T-cell (primary cell): ENCODE measurements at places on chromosomes 5 and 9.

GRCh38 chr5:107232788-107233187, 437.9 kb downstream of the EFNA5 start:
- no peak for DNase-seq

- DNase-seq, result no peak
Measured at GRCh38 chr5:135244620-135245021, 154.4 kb downstream of the MACROH2A1 start.

GRCh38 chr5:89851911-89852310, 557.6 kb downstream of the CETN3 start:
- DNase-seq, result no peak

- no peak for DNase-seq
Measured at GRCh38 chr5:178668579-178668978, 41.7 kb upstream of the CLK4 start.

GRCh38 chr9:136075134-136075841, 19.8 kb downstream of the NACC2 start:
- DNase-seq, result no peak

DNA sequence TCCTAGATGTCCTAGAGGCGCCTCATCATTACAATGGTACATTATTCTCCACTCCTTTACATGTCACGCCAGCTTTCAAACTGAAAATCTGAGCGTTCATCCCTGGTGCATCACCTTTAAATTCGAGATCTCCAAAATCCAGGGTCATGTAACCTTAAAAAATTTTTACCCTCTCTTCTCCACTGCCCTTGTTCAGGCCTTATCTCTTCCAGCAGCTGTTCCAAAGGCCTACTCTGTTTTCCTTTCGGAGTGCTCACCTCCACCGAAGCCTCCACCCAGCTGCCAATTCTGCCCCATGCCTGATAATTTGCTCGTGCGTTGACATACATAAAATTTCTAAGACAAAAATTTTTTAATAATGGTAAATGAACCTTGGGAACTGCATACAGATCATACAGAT, 950 bp upstream of the MSH3 start:
- DNase-seq, result no peak

DNA sequence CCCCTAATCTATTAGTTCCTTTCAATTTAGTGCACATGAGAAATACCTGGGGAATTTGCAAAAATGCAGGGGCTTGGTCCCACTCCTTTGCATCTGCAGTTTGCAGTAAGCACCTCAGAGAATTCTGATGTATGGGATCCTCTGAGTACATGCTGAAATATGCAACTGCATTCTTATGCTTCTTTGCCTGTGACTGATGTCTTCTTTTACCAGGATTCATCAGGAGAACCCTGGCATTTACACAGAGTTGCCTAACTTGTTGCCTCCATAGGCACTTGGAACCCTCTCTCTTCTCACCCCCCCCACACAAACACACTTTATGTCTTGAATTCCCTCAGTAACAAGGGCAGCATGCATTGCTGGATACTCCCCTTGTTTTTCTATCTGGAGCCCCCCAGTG, 173.1 kb downstream of the KDM4C start:
- no peak for DNase-seq

- DNase-seq, result peak; percentile 30
Measured at GRCh38 chr9:131799177-131799823, 59.4 kb upstream of the RAPGEF1 start.

DNA sequence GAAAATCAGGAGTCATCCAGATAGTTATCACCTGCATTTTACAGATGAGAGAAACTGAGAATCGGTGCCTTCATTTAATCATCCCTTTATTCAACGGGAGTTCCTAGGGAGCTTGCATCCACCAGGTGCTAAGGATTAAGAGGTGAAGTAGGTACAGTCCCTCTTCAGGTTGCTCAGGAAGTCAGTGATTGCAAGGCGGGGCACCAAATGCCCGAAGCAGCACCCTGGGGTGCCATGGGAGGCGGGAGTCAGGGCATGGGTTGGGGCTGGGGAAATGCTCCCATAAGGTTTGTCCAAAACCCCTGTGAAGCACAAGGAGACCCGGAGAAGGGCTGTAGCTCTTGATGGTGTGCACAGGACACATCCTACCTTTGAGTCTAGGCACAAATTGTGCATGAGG, 98.8 kb upstream of the KLF4 start:
- DNase-seq, result no peak

DNA sequence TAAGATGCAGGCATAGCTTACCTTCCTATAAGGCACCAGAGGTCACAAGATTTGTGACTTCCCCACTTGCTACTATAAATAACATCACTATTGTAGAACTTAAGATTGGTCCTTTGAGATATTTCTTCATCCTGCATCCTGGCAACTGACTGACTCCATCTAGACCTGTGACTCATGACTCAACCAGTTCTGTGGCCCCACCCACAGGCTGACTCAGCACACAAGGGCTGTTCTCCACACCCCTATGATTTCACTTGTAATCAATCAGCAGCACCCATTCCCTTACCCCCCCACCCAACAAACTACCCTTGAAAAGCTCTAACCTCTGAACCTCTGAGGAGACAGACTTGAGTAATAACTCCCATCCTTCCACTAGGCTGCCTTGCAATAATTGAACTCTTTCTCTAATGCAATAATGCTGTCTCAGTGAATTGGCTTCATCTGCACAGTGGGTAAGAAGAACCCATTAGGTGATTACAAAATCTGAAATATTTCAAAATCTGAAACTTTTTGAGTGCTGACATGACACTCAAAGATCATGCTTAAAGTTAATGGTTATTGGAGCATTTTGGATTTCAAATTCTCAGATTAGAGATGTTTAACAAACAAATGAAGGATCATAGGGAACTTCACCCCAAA, 296.7 kb downstream of the ARL15 start:
- DNase-seq, result no peak

DNA sequence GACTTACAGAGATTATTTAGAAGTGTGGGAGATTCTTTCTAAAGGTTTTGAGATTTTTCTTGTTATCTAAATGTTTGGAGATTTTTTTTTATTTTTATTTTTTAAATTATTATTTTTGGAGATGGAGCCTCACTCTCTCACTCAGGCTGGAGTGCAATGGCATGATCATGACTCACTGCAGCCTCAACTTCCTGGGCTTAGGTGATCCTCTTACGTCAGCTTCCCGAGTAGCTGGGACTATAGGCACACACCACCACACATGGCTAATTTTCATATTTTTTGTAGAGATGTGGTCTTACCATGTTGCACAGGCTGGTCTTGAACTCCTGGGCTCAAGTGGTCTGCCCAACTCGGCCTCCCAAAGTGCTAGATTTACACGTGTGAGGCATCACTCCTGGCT, 694.5 kb downstream of the TLE1 start:
- DNase-seq, result no peak

DNA sequence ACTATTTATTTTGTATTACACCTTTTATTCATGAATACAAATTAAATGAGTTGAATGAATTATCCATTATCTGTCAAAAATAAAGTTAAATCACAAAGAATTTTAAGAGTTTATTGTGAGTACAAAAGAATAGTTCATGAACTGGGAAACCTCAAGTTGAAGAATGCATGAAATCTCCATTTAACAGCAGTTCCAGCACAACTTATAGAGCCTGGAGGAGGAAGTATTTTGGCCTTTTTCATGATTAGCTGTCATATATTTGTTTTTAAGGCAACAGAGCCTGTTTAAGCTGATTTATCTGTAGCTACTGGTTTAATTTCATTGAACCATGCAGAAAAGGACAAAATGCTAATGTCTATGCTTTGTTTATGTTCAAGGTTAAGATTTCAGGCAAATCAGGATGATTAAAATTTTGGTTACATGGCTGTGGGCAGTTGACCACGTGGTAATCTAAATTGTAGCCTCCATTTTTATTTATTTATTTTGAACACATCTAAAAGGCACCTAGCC, 12.2 kb downstream of the SPINK1 start:
- no peak for DNase-seq

- DNase-seq, result no peak
Measured at GRCh38 chr5:178081571-178082243, 31.6 kb upstream of the N4BP3 start.
